ENCODE measurements at places on chromosomes 7 and 10.

DNA sequence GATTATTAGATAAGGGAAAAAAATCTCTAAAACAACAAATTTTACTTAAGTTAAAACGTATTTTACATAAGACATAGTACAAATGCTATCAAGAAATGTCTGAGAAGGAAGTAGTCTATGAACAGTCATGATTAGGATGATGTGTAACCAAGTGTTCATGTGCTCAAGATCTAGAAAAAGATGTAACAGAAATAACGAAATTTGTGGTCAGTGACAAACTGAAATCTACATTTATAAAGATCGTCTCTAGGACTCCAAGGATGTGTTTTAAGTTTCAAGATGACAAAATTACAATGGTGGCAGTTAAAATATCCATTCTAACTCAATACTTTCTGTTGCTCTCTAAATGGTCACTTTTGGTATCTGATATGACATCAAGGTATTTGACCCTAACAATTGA is 17.2 kb downstream of the PPP3CB start:
- no peak for DNase-seq

DNA sequence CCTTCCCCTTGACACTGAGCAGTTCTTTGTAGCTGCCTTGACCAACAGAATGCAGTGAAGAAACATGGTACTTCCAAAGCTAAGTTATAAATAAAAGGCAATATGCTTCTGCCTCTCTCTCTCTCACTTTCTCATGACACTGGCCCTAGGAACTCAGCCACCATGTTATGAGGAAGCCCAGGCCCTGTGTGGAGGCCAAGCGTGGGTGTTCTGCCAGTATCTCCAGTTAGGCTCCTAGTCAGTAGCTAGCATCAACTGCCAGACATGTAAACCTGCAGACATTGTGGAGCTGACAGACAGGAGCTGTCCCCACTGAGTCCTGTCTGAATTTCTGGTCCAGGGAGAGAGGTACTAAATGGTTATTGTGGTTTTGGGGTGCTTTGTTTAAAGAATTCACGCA is 45.2 kb downstream of the TMEM209 start:
- DNase-seq = no peak

DNA sequence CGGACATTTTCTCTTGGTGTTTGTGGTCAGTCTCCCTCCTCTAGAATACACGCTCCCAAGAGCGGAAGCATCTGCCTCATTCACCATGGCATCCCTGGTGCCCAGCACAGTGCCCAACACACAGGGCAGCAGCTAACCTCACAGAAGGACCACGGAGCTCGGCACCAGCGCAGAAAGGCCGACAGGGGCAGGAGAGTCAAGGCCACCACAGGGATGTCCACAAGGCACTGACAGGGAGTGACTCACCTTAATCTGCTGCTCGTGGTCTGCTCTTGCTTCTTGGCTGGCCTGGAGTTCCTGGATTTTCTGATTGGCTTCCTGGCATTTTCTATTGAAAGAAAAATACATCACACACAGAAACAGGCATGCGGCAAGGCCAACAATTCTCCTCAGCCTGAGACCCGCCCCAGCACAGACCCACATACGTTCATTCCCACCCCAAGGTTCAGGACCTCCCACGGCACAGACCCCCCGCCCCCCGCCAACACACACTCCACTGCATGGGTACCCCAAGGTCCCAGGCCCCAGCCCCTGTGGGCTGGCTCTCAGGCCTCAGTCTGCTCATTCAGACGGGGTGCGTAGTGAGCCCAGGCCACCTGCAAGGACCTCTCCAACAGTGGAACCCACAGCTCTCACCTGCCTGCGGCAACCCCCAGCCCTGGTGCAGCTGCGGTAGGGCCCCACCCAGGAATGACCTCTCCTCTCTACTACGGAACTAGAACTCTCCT is 14.9 kb downstream of the MAD1L1 start:
- no peak for DNase-seq

DNA sequence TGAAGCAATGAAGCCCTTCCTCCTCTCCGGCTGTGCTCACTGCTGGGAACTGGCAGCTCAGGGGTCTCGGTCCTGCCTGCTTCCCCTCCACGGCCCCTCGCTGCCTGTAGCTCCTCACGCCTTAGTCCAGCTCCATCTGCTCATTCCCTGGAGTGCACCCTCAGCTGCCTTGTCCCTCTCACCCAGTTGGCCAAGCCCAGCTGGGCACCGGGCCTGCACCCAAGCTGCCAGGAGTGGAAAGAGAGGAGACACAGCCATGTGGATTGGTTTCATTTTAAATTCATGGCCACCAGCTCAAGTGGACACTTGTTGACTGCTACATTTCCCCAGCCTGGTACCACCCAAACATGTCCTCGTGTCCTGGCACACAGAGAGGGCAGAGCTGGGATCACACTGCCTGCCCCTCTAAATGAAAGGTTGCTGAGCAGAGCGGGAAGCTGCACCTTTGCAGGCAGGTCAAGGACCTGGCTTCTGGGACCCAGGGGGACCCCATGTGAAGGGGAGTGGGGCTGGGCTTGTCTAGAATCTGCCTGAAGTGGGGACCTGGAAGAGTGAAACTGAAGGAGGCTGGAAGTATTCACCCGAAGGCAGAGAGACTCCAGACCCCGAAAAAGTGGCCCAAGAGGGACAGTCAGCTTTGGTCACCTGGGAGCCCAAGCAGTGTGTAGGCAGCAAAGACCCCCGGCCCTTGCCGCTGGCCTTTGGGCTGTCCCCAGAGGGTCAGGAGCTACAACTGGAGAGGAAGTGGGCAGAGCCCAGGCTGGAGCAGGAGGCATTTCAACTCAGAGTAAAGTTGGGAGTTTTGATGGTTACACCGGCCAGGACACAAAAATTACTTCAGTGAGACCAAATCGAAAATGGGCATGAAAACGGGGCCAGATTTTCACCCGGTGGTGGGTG is 15.0 kb upstream of the BNIP3 start:
- no peak for DNase-seq

DNA sequence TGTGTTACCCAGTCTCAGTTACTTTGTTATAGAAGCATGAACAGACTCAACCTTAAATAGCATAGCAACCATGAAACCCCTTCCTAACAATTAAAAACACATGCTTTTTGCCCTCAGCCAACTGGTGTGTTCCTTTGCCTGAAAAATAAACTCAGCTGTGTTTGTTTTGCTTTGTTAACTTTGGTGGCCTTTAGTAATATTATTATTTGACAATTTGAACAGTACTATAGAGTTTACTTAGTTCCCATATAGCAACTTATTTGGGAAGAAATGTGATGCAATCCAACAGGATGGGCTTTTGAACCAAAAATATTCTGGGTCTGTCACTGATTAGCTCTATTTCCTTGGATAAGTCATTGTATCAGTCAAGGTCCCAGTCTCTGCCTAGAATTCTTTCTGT is 22.5 kb upstream of the MKLN1 start:
- no peak for DNase-seq

Measured in GOT3 (cell line).